ENCODE measurements at places on chromosomes 7 and 10.

GRCh38 chr7:80207501-80207900 is 72.9 kb downstream of the GNAI1 start:
- DNase-seq, result no peak

- DNase-seq, result no peak
These were observed 461 bp upstream of the WIPF3 start for GRCh38 chr7:29805886-29806207.

DNA sequence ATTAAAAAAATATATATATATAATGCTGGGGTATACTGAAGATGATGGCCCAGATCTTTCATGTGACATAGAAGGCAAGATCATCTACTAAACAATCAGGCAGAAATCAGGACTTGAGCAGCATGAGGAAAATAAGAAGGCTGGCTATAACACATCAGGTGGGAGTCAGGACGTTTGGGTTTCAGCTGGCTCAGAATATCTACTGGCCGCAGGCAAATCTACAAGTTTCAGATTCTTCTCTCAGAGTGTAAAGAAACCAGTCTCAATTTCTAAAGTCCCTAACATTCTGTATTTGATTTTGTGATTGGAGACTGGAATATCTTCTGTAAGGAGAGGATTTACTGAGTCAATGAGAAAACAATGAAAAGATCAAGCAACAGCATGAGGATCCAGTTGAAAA is 37.7 kb upstream of the FAM3C start:
- DNase-seq, result no peak

- no peak for DNase-seq
These were observed 26.8 kb upstream of the CABCOCO1 start for GRCh38 chr10:61635932-61636331.

GRCh38 chr7:151039850-151040548 is 8.3 kb upstream of the ASIC3 start:
- DNase-seq, result no peak

- DNase-seq, result no peak
These were observed 18.8 kb downstream of the MMD2 start for GRCh38 chr7:4939971-4940728.

DNA sequence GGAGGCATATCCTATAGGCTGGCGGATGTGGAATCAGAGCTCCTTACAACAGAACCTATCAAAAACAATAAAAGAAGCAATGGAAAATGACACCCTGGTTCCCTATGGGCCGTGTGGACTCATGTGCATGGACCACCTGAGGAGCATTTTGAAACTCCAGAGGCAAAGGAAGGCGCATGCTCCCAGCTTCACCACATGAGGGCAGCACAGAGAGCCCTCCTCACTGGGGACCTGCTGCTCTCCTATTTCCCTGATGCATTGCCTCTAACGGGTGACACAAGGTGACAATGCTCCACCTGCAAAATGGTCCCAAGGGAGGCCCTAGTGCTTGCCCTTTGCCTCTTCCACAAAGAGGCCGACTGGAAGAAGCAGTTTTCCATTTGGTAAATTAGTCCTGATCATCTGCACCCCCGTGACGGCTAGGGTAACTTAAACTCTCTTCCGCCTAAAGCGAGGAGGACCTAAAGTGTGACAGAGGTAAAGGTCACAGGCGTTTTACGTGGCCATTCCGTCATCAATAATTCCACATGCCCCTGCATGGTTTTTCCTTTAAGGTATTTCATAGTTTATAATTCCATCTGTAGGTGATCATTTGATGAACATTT is 67.7 kb downstream of the GPAM start:
- DNase-seq, result peak; percentile 59

All from activated CD4-positive, alpha-beta T cell treated with anti-CD3 and anti-CD28 coated beads for 48 hours (primary cell).